ENCODE measurements at places on chromosomes 11 and 22. TPM values are rescaled to one million over a fixed set of nuclear protein-coding genes. Genes with fewer than 3 reads are reported as not detected.

Gene NPTXR
- polyA plus RNA-seq, result 0.11 TPM

DNA sequence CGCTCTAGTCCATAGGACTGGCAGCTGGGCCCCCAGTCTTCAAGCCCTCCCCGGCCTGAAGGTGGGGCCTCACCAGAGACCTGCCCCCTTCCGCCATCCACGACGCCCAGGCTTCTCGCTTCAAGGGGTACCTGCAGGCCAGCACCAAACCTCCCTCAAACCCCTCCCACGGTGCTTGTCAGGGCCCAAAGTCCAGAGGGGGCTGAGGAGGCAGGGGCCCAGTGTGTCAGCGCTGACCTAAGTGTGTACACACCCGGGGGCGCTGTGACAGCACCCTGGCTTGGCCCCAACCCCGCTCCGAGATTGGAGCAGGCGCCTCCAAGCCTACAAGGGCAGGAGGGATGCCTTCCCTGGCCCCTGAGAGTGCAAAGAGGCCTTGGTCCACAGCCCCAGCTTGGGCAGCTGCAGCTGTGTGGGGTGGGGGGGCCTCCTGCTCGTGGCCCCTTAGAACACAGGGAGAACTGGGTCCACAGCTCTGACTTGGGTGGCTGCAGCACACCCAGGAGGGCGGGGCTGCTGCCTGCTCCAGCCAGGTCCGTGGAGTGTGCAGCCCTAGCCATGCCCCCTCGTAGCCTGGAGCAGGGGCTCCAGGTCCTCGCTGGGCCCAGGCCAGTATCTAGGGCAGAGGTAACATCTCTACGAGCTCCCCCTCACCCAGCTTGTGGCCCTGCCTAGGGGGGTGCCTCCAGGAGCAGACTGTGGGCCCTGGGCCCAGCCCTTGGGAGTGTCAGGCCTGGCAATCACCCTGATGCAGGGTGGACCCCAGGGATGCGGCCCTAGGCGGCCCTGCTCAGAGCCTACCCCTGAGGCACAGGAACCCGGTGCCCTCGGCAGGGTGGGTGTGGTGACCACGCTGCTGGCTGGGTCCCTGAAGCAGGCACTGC, 4.9 kb downstream of the SBF2 start:
- no peaks in the 10 kb centered on the region for H3K36me3 ChIP-seq
- no peak for DNase-seq
- H3K27ac ChIP-seq, result no peak overlapping the region
- H3K4me1 ChIP-seq, result peaks cover 20% of the 10 kb centered on the region
- H3K27me3 ChIP-seq, result no peaks in the 10 kb centered on the region

- H3K27me3 ChIP-seq, result peaks cover 15% of the 10 kb centered on the region
- no peaks in the 10 kb centered on the region for H3K36me3 ChIP-seq
- H3K27ac ChIP-seq, result no peak overlapping the region
- H3K4me3 ChIP-seq, result no peak overlapping the region
- no peak for DNase-seq
Observed at GRCh38 chr11:71183878-71184277, 68.5 kb downstream of the SHANK2 start.

DNA sequence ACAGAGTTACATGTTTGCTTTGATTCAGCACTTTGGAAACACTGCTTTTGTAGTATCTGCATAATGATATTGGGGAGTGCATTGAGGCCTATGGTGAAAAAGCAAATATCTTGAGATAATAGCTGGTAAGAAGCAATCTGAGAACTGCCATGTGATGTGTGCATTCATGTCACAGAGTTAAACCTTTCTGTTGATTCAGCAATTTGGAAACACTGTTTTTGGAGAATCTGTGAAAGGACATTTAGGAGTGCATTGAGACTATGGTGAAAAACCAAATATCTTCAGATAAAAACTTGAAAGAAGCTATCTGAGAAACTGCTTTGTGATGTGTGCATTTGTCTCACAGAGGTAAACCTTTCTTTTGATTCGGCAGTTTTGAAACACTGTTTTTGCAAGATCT, 346.8 kb downstream of the OR4C45 start:
- H3K4me3 ChIP-seq, result no peak overlapping the region
- no peak overlapping the region for H3K27ac ChIP-seq
- DNase-seq, result no peak
- no peaks in the 10 kb centered on the region for H3K36me3 ChIP-seq
- no peaks in the 10 kb centered on the region for H3K27me3 ChIP-seq

Gene APOBEC3F
- 33.0 TPM for polyA plus RNA-seq

DNA sequence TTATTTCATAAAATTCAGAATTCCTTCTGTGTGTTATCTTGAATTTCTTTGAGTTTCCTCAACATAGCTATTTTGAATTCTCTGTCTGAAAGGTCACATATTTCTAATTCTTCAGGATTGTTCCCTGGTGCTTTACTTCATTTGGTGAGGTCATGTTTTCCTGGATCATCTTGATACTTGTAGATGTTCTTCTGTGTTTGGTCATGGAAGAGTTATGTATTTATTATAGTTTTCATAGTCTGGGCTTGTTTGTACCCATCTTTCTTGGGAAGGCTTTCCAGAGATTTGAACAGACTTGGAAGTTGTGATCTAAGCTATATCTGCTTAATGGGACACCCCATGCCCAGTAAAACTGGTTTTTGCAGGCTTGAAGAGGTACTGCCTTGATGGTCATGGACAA, 149.6 kb downstream of the METTL15 start:
- no peaks in the 10 kb centered on the region for H3K27me3 ChIP-seq
- no peaks in the 10 kb centered on the region for H3K4me1 ChIP-seq
- peaks cover 18% of the 10 kb centered on the region for H3K36me3 ChIP-seq
- no peak overlapping the region for H3K27ac ChIP-seq

Gene SLC22A25
- not detected for polyA plus RNA-seq

Gene KRTAP5-10
- polyA plus RNA-seq, result not detected

Gene BAIAP2L2
- polyA plus RNA-seq, result not detected

Gene MAFF
- not detected for polyA plus RNA-seq

Gene TREH
- not detected for polyA plus RNA-seq

Gene C11orf91
- not detected for polyA plus RNA-seq

Gene MYBPC3
- not detected for polyA plus RNA-seq

- no peak overlapping the region for H3K27ac ChIP-seq
- no peaks in the 10 kb centered on the region for H3K4me1 ChIP-seq
- no peak overlapping the region for H3K4me3 ChIP-seq
- no peak for DNase-seq
Observed at GRCh38 chr11:66523611-66524010, 13.2 kb downstream of the BBS1 start.
